ENCODE measurements at places on chromosomes 4 and X.

GRCh38 chrX:2550328-2551020 is 49.7 kb upstream of the DHRSX start:
- no peak for DNase-seq

DNA sequence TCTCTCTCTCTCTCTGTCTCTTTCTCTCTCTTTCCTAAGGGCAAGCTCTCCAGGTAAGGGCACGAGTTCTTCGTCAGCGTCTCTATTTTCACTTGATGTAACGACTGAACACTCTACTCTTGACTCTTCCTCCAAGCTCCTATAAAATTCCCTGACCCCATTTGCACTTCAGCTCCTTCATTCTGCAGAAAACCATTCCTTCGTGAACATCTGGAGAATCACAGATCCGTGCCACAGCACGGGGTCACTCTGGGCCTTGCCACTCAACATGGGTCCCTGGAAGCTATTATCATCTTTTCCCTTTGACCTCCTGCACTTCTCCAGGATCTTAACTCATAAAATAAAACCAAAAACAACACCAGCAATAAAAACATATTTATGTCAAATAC is 112.0 kb upstream of the LNX1 start:
- DNase-seq: no peak

- DNase-seq: no peak
Measured at GRCh38 chr4:4775493-4776004, 83.9 kb upstream of the MSX1 start.

DNA sequence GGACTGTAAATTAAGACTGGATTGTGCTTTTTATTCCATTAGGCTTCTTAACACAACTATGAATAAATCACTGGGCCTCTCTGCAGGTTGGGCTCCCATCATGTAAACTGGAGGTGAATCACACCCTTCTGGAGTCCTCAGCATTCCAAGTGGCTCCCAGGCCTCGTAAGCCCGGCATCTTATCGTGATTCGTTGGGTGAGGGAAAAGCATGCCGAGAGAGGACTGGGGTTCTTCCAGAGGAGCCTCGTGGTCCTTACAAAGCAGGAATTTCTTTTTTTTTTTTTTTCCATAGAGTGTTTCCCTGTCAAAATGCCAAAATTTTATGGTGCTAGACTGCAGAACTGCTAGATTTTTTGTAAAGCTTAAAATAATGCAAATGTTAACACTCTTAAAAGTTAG is 20.0 kb downstream of the CLDN22 start:
- peak; percentile 5 for DNase-seq

GRCh38 chrX:11899091-11899490 is 141.1 kb downstream of the MSL3 start:
- peak; percentile 22 for DNase-seq

DNA sequence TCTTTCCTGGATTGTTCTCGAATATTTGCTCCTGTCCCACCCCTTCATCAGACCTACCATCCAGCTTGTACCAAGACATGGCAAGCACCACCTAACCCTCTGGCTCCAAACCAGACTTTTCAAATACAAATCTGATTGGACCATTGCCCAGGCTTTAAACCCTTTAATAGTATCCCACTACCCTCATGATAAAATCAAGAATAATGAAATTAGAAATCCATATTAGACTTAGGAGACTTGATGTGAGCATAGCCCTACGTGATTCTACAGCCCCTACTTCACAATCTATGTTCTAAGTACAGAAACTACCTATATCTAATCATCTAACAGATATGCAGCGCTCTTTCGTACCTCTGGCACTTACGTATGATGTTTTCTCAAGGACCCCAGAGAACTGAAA is 375.2 kb upstream of the CPEB2 start:
- no peak for DNase-seq

- no peak for DNase-seq
Measured at GRCh38 chr4:112371361-112371760, 74.2 kb downstream of the ALPK1 start.

DNA sequence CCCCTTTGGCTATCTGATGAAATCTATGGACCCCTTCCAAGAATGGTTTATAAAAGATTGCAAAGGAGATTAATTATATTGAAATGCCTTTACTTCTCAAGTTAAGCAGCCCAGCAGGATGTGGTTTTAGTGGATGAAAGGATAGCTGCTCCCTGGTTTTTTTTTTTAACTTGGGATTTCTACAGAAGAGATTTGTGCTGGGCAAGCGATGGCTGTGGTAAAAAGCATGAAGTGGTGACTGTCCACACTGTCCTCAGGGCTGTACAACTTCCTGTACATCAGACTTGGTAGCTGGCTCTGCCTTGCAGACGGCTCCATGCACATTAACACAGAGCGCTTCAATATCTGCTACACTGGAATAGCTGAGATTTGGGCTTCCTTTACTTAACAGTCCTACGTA is 321.7 kb downstream of the DHX15 start:
- DNase-seq: no peak

DNA sequence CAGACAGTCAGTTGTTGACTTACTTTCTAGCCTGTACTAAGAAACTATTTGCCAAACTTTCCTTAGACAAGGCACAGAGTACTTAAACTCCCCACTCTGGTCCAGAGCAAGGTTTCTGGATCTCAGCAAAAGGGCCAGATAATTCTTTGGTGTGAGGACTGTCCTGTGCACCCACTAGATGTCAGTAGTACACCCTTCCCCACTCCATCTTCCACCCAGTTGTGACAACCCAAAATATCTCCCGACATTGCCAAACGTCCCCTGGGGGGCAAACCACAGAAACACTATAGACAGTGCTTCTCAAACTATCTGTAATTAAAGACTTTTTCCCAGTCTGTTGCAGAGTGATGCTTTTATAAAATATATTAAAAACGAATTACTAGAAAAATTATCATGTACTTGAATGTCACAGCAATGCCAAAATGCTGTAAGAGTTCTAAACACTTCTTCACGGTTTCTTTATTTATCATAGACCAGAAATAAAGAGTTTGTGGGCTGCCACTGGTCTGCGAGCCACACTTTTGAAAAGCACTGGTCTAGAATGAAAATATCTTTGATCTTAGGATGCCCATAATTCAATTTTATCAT is 203.5 kb downstream of the PRDM5 start:
- peak; percentile 47 for DNase-seq

GRCh38 chrX:139933904-139934303 is 1.1 kb upstream of the ATP11C start:
- no peak for DNase-seq

DNA sequence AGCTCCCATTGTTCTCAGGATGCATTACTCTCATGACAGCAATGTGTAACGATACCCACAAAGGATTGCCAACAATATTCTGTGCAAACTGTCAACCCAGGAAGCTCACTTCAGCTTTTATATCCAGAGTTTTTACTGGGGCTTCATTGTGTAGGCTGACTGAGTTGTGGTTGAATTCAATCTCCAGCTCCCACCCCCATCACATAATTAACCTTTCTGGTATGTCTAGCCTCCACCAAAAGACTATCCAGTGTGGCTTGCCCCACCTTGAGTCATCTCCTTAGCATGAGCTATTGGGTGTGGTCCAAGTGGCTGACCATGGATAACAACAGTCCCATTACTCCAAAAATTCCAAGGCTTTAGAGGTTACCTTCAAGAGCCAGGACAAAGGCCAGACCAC is 17.7 kb upstream of the TAB3 start:
- DNase-seq: peak; percentile 32

GRCh38 chrX:112830540-112830939 is 10.1 kb downstream of the AMOT start:
- DNase-seq: no peak

GRCh38 chr4:80196922-80197573 is at the start of gene PRDM8:
PRDM8 (plus strand) TSS chr4:80197503; CDS start chr4:80200081, 2,578 bp downstream.
- no peak for DNase-seq

DNA sequence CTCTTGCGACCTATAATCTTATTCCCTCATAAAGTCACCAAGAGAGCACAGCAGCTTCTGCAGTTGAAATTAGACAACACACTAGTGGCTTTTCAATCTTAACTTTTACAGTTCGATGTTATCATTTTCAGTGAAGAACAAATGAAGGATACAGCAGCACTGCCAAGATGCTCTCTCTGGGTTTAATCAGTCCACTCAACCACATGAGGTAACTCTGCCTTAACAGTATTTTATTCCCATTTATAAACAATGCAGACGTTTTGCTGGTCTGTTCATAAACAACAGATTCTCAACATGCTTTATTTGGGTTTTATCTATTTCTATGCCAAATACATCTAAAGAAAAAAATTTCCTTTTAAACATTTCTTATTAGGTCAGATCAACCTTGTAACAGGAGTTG is 646.0 kb upstream of the FAM241A start:
- DNase-seq: no peak

DNA sequence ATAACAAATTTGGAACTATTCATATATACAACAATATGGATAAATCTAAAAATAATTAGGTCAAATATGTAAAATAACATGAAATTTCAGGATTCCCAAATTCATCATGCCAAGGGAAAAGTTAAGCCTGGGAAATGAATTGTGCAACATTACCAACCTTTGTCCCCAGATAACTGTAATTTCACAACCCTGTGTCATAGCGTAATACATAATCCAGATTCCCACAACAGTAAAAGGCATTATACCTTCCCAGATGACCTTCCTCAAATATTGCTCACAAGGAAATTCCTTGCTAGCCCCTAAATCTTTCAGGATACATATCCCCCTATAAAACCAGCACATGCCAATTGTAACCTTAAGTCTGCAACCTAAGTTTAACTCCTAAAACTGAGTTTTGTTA is 32.9 kb upstream of the RAB40A start:
- no peak for DNase-seq

DNA sequence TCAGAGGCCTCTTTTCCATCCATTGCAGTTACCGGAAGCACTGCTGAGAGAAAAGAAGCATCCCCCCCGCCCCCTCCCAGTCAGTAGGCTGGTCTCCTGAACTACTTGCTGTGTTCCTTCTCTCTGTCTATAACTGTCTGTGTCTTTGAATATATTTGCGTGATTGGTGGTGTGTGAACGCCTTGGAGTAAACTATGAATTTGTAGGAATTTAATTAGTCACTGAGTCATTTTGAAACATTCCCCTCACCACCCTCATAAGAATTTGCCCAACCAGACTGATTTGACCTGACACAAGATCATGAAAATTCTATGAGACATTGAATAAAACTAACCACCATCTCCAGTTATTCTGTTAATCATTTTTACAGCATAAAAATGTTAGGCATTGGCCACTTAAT is 6.7 kb upstream of the NXF3 start:
- no peak for DNase-seq

DNA sequence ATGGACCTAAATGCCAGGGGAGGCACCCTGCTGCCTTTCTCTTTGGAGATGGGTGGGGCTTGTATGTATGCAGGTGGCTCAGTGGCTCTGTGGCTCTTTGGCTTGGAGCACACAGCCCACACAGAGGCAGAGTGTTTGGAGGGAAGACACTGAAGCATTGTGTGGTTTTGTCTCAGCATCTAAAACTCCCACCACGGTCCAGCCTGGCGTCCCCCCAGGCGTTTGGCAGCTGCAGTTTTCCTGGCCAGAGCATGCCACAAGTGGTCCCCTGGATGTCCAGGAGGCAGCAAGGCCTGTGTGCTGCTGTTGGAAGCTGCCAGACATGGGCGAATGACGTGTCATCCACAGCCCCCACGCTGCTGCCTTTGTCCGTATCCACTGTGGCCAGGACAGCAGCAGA is 32.2 kb upstream of the PSAPL1 start:
- no peak for DNase-seq

GRCh38 chr4:158778156-158778711 is 9.4 kb downstream of the FNIP2 start:
- no peak for DNase-seq

- DNase-seq: no peak
Measured at GRCh38 chr4:139919004-139919403, 235.0 kb downstream of the MAML3 start.

GRCh38 chrX:68462653-68463052 is 29.4 kb upstream of the OPHN1 start:
- DNase-seq: peak; percentile 45

- DNase-seq: peak; percentile 70
Measured at GRCh38 chr4:106898621-106899230, 137.4 kb downstream of the DKK2 start.

- no peak for DNase-seq
Measured at GRCh38 chr4:170849969-170850368, 760.2 kb upstream of the AADAT start.

DNA sequence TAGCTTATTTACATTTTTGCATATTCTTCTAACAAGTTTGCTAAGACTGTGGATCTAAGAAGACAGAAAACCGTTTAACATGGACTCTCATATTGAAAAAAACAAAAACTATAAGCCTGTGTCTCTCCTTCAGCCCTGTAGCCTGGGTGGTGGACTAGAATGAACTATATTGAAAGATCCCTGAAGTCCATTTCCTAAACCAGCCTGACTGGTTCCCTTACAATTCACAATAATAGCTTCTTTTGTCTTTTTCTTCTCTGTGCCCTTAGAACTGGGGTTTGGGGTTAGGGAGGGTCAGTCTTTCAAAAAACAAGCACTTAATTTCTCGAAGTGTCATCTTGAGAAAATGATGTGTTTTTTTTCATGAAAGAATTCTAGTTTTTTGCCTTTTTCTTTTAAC is 59.0 kb downstream of the GSTCD start:
- DNase-seq: no peak

DNA sequence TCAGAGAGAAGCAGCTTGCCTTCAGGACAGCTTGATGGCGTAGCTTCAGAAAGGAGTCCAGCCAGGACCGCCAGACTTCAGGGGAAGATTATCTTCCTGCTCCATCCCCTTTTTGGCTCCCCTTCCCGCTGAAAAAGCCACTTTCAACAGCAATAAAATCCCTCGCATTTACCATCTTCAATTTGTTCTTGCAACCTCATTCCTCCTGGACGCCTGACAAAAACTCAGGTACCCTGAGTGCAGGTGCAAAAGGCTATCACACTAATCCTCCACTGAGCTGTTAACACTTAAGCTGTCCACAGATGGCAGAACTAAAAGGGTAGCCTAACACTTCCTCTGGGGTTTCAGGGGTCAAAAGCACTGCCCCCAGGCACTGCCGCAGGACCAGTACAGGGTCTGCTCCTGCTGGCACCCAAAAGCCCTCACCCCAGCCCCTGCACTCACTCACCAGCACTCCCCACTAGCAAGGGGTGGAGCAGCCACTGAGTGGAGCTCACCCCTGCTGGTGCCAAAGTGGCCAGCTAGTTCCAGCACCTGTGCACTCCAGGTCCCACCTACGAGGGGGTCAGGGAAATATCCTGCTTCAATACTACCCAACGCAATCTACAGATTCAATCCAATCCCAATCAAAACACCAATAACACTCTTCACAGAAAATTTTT is 145.8 kb downstream of the ADGRA3 start:
- no peak for DNase-seq

- no peak for DNase-seq
Measured at GRCh38 chr4:168501407-168501806, 4.6 kb downstream of the PALLD start.
